ENCODE measurements at places on chromosomes 11 and 22.

- no peak for DNase-seq
Measured at GRCh38 chr11:3194016-3194816, 24.4 kb downstream of the MRGPRG start.

DNA sequence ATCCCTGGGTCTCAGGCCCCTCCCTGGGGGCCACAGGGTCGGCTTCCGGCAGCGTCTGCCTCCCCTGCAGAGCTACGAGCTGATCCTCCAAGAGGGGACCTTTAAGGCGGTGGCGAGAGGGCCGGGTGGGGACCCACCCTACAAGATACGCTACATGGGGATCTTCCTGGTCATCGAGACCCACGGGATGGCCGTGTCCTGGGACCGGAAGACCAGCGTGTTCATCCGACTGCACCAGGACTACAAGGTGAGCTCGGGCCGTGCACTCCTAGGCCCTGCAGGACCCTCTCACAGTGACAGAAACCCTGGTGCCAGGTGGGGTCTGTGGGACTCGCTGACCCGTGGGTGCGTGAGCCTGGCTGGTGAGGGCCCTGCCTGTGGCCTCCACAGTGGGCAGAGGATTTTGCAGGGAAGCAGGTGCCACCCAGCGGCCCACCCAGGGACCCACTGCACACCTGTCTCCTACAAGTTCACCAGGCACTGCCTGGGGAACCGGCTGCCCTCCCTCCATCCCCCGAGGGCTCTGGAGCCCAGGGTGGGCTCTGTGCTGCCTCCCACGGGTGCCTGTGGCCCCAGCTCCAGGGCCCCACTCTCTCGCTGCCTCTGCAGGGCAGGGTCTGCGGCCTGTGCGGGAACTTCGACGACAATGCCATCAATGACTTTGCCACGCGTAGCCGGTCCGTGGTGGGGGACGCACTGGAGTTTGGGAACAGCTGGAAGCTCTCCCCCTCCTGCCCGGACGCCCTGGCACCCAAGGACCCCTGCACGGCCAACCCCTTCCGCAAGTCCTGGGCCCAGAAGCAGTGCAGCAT lies 13.7 kb downstream of the MUC5B start:
- no peak for DNase-seq

- peak; percentile 96 for DNase-seq
Measured at GRCh38 chr11:18650859-18651557, 16.9 kb upstream of the SPTY2D1 start.

GRCh38 chr22:39080052-39080762 lies 3.1 kb downstream of the APOBEC3G start:
- DNase-seq, result no peak

DNA sequence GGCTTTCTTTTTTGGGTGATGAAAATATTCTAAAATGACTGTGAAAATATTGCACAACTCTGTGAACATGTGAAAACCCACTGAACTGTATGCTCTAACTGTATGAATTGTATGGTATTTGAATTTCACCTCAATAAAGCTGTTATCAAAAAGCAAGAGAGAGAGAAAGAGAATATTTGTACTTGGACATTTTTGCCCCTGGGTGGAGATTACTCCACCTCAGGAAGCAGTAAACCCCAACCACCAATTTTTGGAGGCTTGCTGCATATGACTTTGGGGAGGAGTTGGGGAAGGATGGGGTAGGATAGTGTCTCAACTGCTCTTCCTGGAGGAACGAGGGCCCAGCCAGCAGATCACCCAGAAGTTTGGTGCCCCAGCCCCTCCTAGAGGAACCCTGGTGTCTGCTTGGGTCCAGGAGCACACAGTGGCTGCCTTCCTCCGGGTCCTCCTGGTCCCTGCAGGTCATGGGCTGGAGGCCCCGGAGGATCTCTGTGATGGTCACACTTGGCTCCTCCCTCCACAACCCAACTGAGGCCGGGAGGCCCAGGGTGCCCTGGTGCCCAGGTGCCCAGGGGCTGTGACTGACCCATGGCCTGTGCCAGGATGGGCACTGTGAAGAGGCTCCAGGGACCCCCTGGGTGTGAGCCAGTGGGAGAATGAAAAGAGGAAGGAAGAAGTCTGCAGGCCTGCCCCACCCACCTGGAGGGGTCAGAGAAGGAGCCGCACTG lies 15.3 kb upstream of the PICK1 start:
- peak; percentile 55 for DNase-seq

GRCh38 chr22:47199979-47200272 lies 437.5 kb downstream of the TBC1D22A start:
- DNase-seq, result no peak

- no peak for DNase-seq
Measured at GRCh38 chr22:48828688-48829087, 999.0 kb downstream of the BRD1 start.

GRCh38 chr11:67177399-67178281 lies 58.6 kb downstream of the KDM2A start:
- DNase-seq, result no peak

Measured in Kasumi-1 (cell line).